ENCODE measurements at places on chromosomes 3 and 15. TPM values are rescaled to one million over a fixed set of nuclear protein-coding genes. Genes with fewer than 3 reads are reported as not detected.

- DNase-seq: peak; percentile 42
Measured at GRCh38 chr15:67175643-67176071, 78.8 kb downstream of the AAGAB start.

DNA sequence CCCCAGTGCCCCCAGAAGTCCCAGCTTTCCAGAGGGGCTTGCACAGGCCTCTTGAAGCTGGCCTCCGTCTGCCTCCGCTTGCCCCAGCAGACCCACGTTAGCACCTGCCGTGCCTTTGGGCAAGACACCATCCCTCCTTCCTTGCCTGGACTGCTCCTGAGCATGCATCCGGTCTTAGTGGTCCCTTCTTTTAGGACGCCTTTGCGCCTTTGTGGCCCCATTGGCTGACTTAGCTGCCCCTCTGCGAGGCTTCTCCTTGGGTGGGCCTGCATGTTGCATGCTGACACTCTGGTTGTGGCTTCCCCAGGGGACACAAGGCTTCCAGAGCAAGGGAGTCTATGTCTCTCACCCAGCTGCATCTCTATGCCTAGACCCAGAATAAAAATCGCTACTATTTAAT is 56.6 kb downstream of the RHCG start:
- no peak for DNase-seq

Gene GCNT3
- total RNA-seq: 1.1 TPM

Gene INTS14
- 29.5 TPM for total RNA-seq

All from thymus (tissue), 14 donors.